ENCODE measurements at places on chromosomes 11 and 22.

DNA sequence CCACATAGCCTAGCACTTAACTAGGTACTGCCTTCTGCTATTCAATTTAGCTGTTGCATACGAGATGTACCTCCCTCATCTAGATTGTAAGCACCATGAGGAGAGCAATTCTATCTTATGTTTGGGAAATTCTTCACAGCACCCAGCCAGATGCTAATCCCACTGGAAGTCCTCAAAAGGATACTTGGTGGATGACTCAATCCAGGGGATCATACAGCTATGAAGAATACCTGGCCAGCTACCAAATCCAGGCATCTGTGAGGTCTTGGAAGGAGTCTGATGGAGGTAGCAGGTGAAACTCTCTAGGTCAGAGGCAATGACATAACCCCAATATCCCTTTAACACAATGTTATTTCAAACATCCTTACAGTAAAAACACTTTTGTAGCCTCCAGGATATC is 167.8 kb upstream of the NCAM1 start:
- no peak for DNase-seq

DNA sequence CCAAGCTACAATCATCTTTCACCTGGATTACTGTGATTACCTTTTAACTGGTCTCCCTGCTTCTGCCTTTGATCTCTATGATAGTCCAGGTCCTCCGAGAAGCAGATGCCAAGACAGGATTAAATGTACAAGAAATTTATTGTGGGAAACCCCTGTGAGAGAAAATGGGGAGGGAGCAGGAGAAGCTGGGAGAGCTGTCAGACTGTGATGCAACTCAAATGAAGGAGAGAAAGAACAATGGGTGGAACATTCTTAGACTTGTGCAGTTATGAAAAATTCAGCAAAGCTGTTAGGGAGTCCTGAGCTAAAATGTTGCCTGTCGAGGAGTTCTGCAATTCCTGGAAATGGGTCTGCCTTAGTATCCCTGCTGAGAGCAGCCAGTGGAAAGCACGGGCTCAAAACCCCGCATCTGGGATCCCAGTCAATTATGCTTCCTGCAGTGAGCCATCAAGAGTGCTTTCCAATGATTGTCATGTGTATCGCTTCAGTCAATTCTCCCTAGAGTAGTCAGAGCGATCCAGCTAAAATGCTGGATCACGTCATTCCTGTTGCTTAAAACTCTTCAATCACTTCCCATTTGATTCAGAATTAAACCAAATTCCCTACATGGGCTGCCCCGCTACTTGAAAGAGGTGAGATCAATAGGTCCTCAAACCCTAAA is 16.5 kb upstream of the CSTF3 start:
- no peak for DNase-seq

DNA sequence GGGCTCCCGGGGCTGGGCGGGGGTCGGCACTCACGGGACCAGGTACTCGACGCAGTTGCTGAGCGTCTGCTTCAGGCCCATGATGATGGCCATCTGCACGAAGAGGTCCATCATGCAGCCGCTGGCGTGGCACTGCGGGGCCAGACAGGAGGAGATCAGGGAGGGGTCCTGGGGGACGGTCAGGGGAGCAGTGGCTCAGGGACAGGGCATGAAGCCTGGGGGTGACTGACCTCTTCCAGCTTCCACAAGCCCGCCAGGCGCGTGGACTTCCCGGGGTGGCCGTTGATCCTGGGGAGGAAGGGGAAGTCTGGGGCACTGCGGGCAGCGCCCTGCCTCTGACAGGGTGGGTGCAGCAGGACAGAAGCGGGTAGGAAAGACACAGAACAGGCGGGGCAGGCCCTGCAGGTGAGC is 6.1 kb upstream of the SIGIRR start:
- no peak for DNase-seq

- DNase-seq: no peak
Measured at GRCh38 chr11:30364139-30364836, 41.4 kb downstream of the ARL14EP start.

DNA sequence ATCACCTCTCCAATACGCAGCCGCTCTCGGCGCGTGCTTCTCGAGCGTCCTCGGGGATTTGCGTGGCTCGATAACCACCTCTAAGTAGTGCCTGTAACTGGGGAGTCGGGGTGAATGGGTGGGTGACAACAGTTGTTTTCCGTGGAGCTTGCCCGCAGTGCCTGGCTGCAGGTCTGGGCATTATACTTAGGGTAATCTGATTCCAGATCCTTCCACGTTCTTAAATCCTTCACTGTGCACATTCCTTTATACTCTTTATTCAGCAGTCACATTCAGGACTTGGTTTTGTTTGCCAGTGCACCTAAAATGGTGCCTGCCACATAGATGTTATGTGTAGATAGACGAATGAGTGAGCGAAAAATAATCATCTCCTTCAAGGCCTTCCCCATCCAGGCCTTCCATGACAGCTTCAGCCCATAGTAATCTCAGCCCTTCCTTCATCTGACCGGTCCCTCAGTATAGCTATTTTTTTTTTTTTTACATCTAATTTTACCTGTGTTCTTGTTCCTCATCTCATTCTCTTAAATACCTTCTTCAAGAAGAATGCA is 602 bp downstream of the NAT10 start:
- no peak for DNase-seq

- DNase-seq: no peak
Measured at GRCh38 chr11:29306527-29306926, 710.3 kb downstream of the KCNA4 start.

- DNase-seq: no peak
Measured at GRCh38 chr11:111607751-111608150, 5.5 kb downstream of the SIK2 start.

- no peak for DNase-seq
Measured at GRCh38 chr11:114019046-114019445, 40.5 kb upstream of the ZBTB16 start.

GRCh38 chr11:102928247-102928646 is 27.3 kb downstream of the MMP13 start:
- DNase-seq: no peak

DNA sequence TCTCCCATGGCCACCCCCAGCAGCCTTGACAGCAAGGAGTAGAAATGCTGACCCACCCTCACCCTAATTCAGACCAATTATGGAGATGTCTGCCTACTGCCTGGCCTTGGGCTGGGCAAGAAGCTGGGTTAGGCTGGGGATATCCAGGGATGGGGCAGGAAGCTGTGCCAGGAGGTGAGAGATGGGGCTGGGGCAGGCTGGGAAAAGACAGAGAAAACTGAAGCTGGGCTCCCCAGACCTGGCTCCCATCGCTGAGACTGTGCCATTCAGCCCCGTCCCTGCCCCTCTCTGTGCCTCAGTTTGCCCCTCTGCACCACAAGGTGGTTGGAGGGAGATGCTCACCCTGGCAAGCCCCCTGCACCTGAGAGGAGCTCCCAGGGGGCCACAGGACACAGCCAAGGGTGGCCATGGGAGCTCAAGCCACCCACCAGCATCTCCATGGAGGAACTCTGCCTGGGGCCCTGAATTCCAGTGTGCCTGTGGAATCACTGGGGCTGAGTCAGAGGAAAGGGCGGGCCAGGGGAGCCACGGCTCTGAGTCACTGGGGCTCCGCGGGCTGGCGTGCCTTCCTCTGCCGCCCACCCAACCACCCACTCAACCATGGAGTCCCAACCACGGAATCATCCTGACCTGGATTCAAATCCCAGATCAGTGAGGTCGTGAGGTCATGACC is 6.0 kb upstream of the CARD10 start:
- DNase-seq: no peak
